ENCODE measurements at places on chromosomes 2 and 18.
A peak's percentile ranks its signal among the peaks of the same experiment; 100 is the strongest.

DNA sequence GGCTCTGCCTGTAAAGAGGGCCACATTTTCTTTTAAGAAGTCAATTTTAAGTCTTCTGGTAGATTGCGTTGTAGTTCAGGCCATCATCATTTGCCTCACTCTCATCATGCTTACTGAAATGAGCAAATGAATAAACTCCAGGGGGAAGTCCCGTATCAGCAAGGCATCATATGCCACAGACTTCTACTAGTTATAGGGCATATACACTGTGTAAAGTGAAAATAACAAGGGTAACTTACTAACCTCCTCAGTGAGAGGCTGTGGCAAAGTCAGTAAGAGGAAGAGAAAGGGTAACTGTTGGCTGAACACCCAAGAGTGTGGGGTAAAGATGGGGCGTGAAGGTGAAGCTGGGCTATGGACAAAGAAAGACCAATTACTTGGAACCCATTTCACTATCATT lies 456.2 kb downstream of the SPAG16 start:
- no peak for DNase-seq

GRCh38 chr2:236867441-236868260 lies 218.0 kb upstream of the COPS8 start:
- DNase-seq: no peak

DNA sequence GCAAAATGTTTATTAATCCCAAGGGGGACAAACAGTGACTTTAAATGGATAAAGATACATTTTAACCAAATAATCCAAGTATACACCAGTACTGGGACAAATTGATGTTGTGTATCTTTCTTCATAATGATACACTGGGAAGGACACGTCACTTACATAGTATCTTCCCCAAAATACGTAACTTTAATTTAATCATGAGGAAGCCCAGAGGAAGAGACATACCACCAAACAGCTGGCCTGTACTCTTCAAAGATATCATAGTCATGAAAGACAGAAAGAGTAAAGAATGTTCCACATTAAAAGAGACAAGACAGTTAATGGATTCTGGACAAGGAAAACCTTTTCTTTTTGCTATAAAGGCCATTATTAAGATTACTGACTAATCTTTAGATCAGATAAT lies 37.1 kb downstream of the AGFG1 start:
- no peak for DNase-seq

DNA sequence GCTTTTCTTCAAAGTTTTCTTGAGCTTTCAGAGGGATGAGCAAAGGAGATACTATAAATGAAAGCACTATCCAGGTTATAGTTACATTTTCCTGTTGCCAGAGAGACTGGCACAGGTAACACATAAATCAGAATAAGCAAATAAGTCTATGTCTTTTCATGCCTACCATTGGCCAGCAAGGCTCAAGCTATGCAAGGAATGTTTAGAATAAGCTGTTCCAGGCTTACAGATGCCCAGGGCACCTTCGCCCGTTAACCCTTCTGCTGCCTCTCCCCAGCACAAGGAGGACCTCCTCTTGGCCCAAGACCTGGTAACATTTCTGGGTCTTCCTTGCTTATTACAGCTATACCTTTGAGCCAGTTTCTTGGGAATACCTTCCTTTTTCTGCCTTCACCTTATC lies 233.7 kb upstream of the MEIS1 start:
- no peak for DNase-seq

- no peak for DNase-seq
Observed at GRCh38 chr2:10309286-10309685, 6.6 kb downstream of the HPCAL1 start.

GRCh38 chr2:64635976-64636911 lies 17.5 kb downstream of the SERTAD2 start:
- DNase-seq: no peak

DNA sequence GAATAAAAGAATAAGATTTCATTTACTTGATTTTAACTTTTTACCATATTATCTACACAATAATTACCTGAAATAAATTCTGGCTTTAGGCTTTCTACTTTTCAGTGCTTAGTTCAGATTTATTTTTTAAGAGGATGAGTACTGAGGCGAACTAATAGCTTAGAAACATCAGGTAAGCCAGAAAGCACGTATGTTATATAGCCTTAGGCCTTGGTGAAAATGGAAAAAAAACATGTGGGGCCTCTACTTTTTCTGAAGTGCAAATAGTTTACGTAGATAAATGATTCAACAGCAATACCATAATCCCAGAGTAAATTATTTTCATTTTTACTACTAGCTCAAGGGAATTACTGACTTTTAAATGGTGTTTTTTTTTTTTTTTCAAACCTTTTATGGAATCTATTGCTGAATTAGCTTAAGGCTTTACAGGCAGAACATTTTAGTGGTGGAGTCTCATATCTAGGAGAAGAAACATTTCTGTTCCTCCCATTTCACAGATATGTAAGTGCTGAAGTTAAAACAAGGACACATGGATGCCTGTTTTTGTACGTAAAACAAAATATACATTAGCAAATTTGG lies 6.2 kb downstream of the CPS1 start:
- DNase-seq: no peak

DNA sequence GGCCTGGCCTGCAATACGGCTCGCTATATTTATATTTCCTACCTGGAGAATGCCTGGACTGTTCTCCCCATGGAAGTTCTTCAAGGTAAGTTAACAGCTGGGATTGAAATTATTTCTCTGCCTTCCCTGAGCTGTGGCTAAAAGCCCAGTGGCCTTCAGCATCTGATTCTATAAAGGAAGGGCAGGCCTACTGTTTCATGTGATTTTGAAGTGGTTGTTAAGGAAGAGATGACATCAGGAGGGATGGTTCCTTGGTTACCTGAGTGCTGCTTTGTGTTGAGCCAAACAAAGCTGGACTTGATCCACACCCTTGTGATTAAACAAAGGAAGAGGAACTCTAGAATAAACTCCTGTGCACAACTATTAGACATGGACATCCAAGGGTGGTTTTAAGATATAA lies 61.6 kb downstream of the MFSD6 start:
- peak; percentile 71 for DNase-seq

DNA sequence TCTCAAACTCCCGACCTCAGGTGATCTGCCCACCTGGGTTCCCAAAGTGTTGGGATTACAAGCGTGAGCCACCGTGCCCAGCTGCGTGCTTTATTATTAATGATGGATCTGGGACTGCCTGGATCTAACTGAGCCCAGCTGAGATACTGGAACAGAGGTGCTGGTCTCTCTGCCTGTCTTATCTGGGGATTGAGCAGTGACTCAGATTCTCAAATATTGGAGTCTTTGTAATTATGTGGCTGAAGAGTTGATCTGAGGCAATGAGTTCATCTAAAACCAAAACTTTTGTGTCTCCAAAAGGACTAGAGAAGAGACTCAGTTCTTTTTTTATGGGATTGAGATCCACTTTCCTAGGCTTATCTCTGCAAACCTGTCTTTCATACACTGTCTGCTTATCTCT lies 16.3 kb downstream of the PLEKHB2 start:
- no peak for DNase-seq

Data from NCI-H1930 (cell line).